ENCODE measurements at places on chromosomes 2 and 18. TPM values are rescaled to one million over a fixed set of nuclear protein-coding genes. Genes with fewer than 3 reads are reported as not detected.

CFAP65 gene
- 2.1 TPM for total RNA-seq

DSC3 gene
- total RNA-seq, result 306 TPM

LRRC30 gene
- total RNA-seq, result not detected

EIF2B4 gene
- total RNA-seq, result 43.9 TPM

GTF2A1L gene
- total RNA-seq, result not detected

Data from type B pancreatic cell (in vitro differentiated cells).